Activated T-cell treated with anti-CD3 and anti-CD28 coated beads, Interleukin-2, amount 50 U/mL, for 1 hour (primary cell): ENCODE measurements at places on chromosomes 11 and 22.

GRCh38 chr11:118868659-118869058, 15.0 kb upstream of the CXCR5 start:
- DNase-seq = no peak

GRCh38 chr11:86101941-86102407, 33.1 kb upstream of the PICALM start:
- no peak for DNase-seq

DNA sequence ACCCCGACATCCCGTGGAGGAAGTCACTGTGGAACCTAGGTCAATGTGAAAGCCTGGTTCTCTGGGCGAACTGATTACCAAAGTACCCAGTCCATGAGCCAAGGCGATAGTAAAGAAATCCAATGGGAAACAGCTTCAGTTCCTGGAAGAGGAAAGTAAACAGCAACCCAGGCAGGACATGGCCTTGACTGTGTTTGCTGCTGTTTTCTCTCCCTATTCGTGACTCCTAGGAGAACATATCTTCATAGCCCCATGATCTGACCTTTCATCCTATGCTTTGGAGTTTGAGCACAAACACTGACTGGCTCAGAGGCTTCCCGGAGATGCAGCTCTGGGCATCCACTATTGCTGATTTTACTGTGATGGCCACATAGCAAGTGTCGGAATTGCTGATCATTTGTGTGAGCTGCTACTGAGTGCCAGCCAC, 45.1 kb downstream of the LRFN4 start:
- DNase-seq = no peak

DNA sequence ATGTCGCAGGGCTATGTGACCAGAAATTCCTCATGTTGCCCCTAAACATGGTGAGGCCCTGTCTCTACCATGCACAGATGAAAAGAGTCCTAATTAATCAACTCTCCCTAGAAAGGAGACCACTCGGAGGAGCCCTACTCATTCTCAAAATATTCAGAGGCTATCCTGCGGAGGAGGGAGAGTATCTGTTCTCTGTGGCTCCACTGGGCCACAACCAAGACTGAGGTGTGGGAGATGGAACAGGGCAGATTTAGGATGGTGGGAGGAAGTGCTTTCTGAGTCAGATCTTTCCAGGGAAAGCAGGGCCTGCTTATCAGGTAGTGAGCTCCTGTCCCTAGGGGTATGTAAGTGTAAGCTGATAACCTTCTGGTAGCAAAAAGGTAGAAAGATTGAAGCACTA, 37.0 kb upstream of the PRDM11 start:
- no peak for DNase-seq

DNA sequence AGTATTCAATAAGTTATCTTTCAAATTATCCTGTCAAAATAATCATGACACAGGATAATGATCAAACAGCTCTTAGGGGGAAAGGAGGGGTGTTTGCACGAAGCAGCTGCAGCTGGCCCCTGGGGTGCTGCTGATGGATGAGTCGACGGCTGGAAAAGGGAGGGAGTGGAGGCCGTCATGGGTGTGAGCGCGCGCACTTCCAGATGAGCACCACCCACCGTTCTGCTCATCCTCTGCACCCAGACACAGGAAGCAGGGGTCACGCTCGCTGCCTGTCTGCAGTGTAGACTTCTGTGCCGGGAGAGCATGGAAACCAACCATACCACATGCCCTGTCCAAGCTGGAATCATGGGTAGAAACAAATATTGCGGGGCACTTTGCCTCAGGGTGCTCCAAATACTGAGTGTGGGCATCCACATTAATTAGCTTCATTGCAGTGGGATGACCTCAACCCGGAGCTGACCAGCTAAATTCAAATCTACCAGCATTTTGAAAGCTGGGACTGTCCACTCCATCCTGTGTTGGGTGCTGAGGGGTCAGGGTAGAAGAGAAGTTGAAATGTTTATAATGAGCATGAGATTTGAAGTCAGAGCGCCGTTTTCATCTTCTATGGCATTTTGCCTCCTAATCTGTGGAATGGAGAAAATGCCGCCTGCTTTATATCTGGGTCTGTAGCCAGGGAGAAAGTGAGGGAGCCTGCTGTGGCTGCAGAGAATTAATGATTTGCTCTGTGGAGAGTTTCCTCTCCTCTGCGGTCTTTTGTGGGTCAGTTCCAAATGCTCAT, 802.4 kb downstream of the TBC1D22A start:
- DNase-seq = no peak

GRCh38 chr22:47152938-47153337, 390.5 kb downstream of the TBC1D22A start:
- DNase-seq = no peak

DNA sequence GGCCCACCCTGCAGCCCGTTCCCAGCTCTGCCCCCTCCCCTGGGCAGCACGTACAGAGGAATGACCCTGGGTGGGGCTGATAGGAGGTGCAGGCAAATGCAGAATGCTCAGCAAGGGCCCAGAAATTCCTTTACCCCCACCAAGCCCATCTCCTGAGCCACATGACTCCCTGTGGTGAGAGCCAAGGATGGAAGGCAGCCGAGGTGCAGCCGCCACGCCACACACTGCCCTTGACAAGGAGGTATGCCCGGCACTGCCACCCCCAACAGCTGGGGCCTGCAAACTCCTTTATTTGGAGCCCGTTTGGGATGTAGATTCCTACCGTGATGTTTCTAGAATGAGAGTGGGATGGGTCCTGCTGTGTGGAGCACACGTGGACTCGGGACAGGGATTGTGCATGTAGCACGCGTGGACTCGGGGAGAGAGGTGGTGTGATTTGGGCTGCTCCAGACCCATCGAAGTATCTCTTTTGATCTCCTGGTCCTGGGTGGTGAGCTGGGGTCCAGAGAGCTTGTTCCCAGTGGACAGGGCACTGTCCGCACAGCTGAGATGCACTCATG, 12.9 kb downstream of the GTSE1 start:
- DNase-seq = no peak

- DNase-seq = no peak
Observed at GRCh38 chr11:91810871-91811270, 413.7 kb upstream of the FAT3 start.

DNA sequence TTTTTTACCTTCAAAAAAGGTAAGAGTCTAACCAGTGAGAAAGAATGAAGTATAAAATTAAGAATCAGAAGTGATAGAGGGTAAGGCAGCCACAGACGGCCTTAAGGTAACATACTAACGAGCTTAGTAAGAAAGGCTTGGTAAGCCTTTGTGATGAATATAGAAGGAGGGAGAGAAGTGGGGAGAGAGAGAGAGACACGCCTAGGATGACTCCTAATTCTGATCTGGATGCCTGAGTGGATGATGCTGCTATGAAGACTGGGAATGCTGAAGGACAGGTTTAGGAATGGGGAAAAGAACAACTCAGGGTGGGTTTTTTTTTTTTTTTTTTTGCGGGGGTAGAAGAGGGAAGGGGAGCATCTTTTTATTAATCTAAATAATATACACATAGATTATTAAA, 4.8 kb downstream of the FBXO3 start:
- DNase-seq = no peak

GRCh38 chr11:81647374-81647773, 1086.3 kb downstream of the FAM181B start:
- DNase-seq = no peak

- DNase-seq = no peak
Observed at GRCh38 chr11:10418259-10418949, 36.7 kb upstream of the AMPD3 start.

DNA sequence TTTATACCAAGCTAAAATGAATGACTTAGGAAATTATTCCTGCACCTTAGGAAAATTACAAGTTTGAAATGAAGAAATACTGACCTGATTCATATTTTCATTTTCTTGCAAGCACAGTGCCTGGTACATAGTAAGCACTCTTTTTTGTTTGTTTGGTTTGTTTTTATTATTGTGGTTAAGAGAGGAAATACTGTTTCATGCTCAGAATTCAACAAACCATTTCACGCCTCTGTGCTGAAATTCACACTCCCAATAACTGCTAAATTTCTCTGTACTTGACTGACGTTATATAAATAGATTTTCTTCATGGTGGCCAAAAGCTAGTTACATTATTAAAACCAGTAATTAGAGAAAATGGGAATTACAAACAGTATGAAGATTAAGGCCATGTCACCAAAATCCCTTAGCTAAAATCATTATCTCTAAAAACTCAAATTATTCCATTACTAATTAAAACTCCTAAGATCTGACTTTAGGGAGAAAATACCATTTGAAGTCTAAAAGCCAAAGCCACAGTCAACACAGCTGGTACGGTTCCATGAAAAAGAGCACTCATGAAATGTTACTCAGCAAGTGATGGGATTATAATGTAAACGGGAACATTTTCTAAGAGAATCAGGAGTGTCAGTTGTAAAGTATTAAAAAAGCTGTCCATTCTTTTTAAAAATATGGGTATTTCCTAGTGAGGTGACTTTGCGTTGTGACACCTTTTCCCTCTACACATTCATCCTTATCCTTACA, 77.8 kb upstream of the DDI1 start:
- no peak for DNase-seq

DNA sequence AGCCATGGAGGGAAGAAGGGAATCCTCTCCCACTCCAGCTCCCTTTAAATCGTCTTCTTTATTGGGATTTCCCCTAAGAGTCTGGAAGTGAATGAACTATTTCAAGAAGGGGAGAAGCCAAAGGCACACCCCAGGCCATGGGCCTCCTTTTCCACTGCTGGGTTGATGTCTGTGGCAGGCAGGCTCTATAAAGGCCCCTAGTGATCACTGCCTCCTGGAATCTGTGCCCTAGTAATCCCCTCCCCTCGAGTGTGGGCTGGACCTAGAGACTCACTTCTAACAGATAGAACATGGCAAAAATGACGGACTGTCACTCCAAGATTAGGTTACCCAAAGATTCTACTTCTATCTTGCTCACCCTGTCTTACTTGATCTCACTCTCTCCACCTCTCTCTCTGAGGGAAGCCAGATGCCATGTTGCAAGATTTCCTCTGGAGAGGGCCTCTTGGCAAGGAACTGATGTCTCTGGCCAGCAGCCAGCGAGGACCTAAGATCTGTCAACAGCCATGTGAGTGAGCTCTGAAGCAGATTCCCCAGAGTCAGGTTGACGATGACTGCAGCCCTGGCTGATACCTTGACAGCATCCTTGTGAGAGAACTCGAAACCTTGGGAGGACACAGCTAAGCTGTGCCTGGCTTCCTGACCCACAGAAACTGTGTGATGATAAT, 444.8 kb downstream of the SOX6 start:
- no peak for DNase-seq

DNA sequence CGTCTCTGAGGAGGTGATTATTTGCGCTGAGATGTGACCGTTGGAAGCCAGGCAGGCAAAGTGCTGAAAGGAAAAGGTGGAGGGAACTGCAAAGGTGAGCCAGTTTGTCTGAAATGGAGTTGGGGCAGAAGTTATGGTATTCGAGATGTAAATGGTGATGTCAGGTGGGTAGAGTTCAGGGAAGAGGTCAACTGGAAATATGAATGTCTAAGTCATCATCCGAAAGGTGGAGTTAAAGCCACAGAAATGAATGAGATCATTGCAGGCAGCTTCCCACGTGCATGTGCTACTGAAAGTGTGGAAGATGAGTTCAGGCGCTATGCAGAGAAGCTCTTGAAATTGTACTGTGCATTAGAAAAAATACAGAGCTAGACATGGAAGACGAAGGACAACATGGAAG, 2.2 kb upstream of the BPIFC start:
- DNase-seq = no peak

DNA sequence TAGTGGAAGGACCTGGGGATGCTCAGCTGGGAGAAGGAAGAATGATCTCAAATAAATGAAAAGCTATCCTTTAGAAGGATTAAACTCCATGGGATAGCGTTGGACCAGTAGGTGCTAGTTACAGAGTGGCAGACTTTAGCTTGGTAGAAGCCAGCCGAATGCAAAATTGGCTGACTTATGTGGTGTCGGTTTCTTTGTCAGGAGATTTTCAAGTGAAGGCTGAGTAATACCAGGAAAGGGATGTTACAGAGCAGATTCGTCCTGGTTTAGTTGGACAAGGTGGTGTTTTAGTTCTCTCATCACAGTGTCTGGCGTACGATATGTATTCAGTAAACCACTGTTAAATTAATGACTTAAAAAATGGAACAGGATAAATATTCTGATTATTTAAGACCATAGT, 26.0 kb downstream of the FDX1 start:
- no peak for DNase-seq

GRCh38 chr11:126362879-126363655, 7.6 kb downstream of the ST3GAL4 start:
- DNase-seq = no peak

DNA sequence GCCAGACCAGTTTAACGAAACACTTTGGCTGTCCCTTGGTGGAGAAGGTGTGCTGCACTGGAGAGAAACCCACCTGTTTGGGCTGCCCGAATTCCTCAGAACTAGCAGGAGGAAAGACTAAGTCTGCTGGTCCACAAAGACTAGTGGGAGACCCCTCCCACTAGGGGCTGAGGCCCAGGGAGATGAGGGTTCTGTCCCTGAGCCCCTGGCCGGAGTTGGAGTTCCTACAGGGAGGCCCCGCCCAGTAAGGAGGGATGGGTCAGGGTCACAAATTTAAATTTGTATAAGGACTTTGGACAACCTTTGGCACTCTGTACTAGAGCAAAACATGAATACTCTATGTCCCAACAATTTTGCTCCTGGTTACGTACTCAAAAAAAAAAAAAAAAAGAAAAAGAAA, 200.8 kb upstream of the C11orf87 start:
- DNase-seq = no peak

- DNase-seq = no peak
Observed at GRCh38 chr11:47911149-47911548, 63.0 kb upstream of the NUP160 start.

DNA sequence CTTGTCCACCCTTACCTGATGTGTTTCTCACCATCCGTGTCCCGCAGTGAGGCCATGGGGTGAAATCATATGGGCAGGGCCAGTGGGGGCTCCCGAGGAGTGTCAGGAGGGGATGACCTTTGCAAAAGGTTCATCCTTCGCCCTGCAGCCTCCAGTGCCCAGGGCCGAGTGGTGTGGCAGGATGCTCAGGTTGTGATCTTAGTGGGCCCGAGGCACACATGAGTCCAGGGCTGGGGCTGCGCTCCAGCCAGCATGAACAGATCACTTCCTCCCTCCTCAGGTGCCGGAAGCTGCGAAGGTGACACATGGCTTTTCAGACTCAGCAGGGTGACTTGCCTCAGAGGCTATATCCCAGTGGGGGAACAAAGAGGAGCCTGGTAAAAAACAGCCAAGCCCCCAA, 2.8 kb upstream of the FKBP2 start:
- no peak for DNase-seq

DNA sequence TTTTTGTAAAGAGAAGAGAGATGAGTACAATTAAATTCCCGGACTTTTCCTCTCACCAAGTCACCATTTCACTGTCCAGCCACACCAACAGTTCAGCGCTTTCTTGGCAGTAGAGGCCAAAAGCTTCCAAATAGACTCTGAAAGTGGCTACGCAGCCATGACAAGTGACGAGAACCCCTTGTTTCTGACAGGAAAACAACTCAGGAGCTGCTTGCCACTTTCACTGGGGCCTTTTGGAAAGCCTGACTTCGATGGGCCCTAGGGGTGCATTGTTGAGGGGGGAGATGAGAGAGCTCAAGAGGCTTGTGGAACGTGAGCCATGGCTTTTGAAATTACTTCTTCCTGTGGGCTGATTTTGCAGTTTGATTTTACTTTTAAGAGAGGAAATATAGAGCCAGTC, 422.1 kb upstream of the FAT3 start:
- no peak for DNase-seq

GRCh38 chr22:35638410-35638809, 9.8 kb upstream of the APOL6 start:
- DNase-seq = no peak

- no peak for DNase-seq
Observed at GRCh38 chr11:32032478-32032877, 58.4 kb upstream of the RCN1 start.

GRCh38 chr11:118052581-118053206, 24.2 kb upstream of the TMPRSS4 start:
- DNase-seq = peak; percentile 38
